ENCODE measurements at places on chromosomes 5 and 9.

- DNase-seq: no peak
These were observed 26.8 kb downstream of the IRF1 start for GRCh38 chr5:132463811-132464155.

GRCh38 chr5:126003309-126003708 is 419.9 kb upstream of the GRAMD2B start:
- no peak for DNase-seq

GRCh38 chr5:10914741-10915480 is 153.9 kb upstream of the DAP start:
- no peak for DNase-seq

- no peak for DNase-seq
These were observed 10.4 kb downstream of the ANGPTL2 start for GRCh38 chr9:127112056-127112455.

- no peak for DNase-seq
These were observed 559.8 kb upstream of the TYRP1 start for GRCh38 chr9:12133416-12133815.

DNA sequence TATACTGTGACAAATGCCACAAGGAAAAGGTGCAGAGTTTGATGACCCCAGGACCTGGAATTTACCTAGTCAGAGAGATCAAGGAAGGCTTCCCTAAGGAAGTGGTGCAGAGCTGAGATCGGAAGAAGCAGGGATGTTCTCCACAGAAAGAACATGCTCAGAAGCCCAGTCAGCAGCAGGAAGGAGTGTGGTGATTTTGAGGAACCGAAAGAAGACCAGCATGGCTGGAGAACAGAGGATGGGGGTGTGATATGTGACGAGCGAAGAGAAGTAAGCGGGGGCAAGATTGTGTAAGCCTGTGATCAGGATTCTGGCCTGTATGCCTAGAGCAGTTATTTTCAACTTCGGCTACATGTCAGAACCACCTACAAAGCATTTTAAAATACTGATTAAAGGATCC is 18.7 kb upstream of the PIK3R1 start:
- no peak for DNase-seq

GRCh38 chr5:149216496-149216895 is 55.2 kb upstream of the AFAP1L1 start:
- DNase-seq: no peak

GRCh38 chr5:39013938-39014337 is 60.3 kb downstream of the RICTOR start:
- no peak for DNase-seq

GRCh38 chr9:136596630-136597031 is 50.8 kb upstream of the NOTCH1 start:
- no peak for DNase-seq

DNA sequence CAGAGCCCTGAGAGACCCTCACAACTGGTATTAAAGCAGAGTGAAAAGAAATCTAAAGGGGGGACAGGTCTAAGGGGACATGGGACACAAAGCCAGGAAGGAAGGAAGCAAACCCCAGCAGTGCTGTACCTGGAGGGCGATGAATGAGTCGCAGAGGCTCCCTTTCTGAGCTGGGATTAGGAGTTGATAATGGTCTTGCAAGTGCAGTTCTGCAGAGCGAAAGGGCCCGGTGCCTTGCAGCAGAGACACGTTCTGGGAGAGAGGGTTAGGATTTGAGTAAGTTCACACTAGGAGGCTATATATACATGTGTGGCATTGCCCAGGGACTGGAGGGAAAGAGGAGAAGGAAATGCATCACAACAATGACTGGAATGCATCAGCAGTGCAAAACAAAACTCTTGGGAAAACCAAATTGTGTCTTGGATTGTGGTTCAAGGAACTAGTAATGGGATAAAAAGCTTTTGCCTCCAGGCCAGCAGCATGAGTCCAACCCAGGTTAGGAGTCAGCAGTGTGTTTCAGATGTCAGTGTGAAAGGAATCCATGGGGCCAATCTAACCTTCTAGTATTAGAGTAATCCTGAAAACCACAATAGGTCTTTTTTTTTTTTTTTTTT is 38.8 kb upstream of the LIFR start:
- no peak for DNase-seq

DNA sequence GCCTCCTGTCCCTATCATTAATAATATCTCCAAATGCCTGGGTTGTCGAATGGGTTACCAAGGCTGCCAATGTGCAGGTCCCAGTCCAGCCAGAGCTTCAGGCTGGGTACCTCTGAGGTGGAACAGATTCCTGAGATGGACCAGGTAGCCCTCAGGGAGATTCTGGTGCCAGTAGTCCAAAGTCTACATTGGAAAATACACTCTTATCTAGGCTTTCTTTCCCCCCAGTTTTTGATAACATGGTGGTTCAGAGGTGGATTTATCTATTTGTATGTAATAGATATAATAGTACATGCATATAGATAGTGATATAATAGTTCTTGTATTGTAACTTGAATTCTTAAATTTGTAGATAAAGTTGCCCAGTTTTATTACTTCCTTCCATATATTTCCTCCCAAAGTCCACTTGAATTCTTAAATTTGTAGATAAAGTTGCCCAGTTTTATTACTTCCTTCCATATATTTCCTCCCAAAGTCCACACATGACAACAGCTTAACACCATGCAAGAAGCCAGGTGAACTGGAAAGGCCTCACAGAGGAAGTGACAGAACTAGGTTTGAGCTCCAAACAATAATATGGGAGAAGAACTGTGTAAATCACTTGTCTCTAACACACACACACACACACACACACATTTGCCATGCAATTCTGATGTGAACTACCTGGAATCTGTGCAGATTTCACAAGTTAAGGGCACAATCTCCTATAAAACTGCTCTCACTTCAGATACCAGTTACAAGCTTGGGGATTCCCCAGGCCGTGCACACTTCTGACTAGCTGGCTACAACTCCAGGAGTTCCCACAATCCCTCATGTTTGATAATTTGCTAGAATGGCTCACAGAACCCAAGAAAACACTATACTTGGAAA is 30.7 kb upstream of the ERAP1 start:
- no peak for DNase-seq

- no peak for DNase-seq
These were observed 137.5 kb downstream of the ARHGEF28 start for GRCh38 chr5:73763300-73764032.

GRCh38 chr5:2201011-2201410 is 318.3 kb upstream of the IRX4 start:
- DNase-seq: no peak

DNA sequence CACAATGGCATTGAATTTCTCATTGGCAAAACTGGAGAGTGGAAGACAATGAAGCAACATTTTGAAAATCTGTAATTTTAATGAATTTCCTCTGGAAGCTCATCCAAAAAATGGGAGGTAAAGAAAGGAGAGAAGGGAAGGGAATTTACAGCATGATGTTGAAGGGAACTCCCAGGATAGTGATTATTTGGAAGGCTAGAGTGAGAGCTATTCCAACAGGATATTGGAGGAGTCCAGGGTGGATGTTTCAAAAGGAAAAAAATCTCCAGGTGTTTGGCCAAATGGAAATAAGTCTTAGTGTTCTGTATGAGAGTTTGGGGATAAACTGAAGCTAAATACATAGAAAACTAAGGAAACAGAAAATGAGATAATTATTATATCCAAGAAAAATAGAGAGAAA is 106.2 kb downstream of the IZUMO3 start:
- DNase-seq: no peak

GRCh38 chr5:41338136-41338675 is 124.9 kb upstream of the C6 start:
- no peak for DNase-seq

- DNase-seq: no peak
These were observed 197.7 kb downstream of the PRELID2 start for GRCh38 chr5:145637396-145637795.

DNA sequence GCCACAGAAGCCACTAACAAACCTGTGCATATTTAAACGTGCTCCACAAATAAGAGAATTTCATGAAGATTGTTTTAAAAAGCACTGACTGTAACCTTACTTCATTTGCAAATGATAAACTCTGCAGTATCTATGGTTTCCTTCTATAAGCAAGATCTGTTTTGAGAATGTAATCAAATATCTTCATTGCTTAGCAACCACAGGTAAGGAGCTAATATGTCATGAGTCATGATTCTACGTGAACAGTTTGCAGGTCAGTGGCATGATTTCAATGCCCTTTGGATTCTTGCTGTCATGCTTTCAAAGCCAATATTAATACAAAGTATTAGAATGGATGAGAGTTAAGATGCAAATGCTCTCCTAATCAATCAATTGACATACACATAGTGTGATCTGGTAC is 325.0 kb downstream of the EDIL3 start:
- DNase-seq: no peak

DNA sequence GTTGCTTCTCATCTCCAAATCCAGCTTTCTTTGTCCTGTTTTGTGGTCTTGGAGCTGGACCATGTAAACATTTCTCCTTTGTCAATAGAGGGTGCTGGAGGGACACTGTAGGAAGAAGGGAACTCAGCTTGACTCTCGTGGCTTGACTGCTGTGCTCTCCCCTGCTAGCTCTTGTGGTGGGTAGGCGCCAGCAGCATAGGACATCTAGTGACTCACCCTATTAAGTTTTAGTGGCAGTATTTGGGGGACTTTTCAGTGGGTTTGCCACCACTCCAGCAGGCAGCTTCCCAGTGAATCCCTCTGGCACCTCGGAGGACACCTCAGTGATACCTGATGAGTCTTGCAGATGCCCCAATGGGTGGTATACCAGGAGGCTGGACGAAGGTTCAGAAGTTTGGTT is 97.8 kb downstream of the TSSK1B start:
- no peak for DNase-seq

- no peak for DNase-seq
These were observed 132.0 kb downstream of the FAM174A start for GRCh38 chr5:100667161-100667630.

Measured in stimulated activated CD4-positive, alpha-beta T cell treated with anti-CD3 and anti-CD28 coated beads, TNF-alpha, amount 100 ng/mL, for 24 hours (primary cell).